ENCODE measurements at places on chromosomes 7 and 10. TPM values are rescaled to one million over a fixed set of nuclear protein-coding genes. Genes with fewer than 3 reads are reported as not detected.

The BAMBI gene
- total RNA-seq, result 14.3 TPM

The PNLIPRP1 gene
- 0.90 TPM for total RNA-seq

The ABCA13 gene
- total RNA-seq, result 0.67 TPM

The PRPS1L1 gene
- total RNA-seq, result not detected

The WNT2 gene
- total RNA-seq, result 0.45 TPM

The PALD1 gene
- total RNA-seq, result 7.6 TPM

The EPO gene
- not detected for total RNA-seq

The STEAP2 gene
- 29.9 TPM for total RNA-seq

The MRM2 gene
- total RNA-seq, result 19.7 TPM

The DPYSL4 gene
- total RNA-seq, result 1.8 TPM

The ASAH2 gene
- total RNA-seq, result 2.4 TPM

The RAMP3 gene
- 49.2 TPM for total RNA-seq

GRCh38 chr10:125233726-125234125, 73.4 kb upstream of the CTBP2 start:
- DNase-seq, result no peak

GRCh38 chr7:117445206-117445605, 17.9 kb upstream of the ASZ1 start:
- no peak for DNase-seq

DNA sequence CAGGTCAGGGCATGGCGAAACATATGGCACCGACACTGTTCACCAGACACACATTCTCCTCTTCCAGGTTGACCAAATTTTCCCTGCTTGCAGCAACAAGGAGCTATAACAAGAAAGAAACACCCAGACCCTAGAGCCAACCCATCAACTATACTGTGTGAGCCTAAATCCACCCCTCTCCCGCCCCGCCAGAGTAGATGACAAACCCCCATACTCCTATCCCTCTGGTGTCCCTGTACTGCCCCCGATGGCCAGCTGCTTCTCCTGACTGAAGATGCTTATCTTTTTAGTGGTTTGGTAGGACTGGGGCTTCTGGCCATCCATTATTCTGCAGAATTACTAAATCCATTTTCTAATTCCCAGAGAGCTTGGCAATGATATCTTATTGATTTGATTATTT, 70.1 kb upstream of the EEPD1 start:
- no peak for DNase-seq

GRCh38 chr7:116052006-116052405, 21.4 kb upstream of the TFEC start:
- DNase-seq, result no peak

DNA sequence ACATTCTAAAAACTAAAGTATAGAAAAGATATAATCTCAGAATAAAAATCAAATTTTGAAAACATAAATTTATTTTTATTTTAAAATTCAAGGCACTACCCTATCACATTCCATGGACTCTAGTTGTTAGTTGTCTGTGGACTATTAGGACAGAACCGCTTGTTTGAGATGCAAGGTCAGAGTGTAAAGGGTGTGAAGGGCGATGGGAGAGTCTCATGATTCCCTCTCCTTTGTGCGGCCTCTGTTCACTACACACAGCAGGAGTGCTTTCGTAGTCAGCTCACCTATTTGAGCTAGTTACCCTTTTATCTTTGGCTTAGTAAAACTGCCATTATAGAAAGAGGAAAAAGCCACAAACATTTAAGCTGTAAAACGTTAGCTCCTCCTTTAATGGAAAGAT, 189.8 kb upstream of the TEX47 start:
- no peak for DNase-seq

DNA sequence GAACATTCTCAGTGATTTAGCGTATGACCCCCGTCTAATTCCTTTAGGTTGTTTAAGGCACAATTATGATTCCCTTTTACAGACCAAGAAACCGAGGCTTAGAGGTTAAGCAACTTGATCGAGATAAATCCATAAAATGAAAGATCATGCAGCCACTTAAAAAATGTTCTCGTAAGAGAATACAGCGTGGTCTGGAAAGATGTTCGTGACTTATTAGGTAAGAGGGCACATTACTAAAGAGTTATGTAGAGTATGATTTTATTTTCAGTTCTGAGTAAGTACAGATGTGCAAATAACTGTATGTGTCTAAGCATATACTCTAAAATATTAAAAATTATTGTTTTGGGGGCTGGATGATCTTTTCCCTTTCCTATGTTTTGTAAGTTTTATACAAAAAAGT, 575.1 kb downstream of the PARD3 start:
- DNase-seq, result no peak

DNA sequence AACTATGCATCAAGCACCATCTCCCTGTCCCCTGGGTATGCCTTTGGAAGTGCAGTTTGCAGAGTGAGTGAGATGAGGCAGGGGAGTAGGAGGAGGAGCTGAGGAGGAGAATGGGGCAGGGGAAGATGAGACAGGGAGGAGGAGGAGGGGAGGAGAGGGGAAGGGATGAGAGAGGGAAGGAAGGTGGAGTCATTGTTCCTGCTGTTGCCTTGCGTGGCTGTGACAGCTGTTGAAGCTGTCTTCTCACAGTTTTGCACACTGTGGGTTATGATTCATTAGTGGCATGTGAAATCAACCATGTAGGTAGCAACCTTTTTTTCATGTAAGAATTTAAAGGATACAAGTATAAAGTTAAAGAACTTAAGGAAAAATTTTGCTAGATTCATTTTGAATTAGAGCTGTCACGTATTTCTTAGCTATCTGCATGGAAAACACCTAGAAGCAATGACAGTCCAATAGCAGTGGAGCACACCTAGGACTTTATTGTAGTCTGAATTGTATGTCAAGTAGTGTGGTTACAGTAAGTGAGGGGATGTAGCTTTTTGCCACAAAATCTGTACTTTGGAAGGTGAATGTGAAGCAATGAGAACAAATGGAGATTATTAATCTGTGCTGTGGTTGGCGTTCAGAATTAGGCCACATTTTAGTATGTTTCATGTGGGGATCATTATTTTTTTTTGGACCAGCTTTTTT, 21.7 kb downstream of the CCM2 start:
- DNase-seq, result peak; percentile 18

DNA sequence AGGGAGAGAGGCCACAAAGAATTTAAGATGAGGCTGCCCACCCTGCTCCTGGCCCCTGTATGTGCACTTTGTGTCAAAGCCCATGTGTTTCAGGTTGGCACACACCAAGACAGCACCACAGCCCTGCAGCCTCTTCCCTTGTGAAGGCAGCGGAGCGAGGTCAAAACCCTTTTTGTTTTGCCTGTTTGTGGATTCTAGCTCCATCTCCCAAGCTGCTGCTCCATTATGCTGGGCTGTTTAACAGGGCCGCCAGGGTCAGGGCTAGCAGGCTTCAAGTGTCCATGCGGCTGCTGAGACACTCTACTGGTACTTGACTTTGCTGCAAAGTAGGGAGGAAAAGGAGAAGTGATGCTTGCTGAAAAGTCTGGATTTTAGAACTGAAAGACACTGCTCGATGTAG, 142.3 kb upstream of the EFCAB10 start:
- DNase-seq, result no peak

- DNase-seq, result no peak
Measured at GRCh38 chr7:40175725-40176510, 41.1 kb downstream of the SUGCT start.

DNA sequence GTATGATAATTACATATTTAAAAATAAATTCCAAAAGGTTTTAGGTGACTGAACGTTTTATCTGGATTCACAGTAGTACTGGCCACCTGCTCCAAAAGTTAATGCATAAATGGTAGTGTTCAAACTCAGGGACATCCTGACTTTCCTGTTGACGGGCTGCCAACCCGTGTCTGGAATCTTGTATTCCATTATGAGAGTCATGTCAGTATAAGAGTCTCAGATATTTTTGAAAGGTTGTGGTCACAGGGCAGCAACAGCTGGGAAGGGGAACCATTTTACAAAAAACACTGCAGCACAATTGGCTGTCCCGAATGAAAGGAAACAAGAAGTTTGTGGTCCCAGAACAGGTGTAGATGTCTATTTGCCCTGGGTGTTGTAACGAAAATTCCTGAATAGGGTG, 2.8 kb downstream of the TDRD1 start:
- no peak for DNase-seq

GRCh38 chr7:112025556-112025955, 180.6 kb downstream of the DOCK4 start:
- no peak for DNase-seq

DNA sequence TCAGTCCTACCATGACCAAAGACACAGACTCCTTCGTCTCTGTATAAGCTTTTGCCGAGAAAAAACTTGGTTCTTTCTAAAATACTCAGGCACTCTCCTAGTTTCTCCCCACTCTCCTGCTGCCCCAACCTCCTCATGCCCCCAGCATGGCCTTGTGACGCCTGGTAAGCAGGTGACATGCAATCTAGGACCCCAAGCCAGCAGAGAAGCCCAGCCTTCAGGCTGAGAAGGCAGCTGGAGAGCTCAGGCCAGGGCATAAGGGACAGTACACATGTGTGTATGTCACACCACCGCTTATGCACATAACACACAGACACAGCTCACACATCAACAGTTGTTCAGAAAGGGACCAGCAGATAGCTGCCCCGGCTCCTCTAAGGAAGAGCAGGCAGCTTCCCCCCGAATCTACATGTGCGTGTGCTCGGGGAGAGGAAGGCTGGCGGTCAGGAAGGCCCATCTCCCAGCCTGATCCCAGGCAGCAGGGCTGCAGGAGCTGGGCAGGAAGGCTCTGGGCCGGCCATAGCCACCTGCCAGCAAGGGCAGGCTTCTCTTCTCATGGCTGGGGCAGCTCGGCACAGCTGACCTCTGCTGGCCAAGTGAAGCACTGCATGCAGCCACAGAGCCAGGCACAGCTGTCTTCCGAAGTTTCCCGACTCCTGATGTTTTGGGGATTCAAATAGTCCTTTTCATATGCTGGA, 8.5 kb downstream of the DDX56 start:
- no peak for DNase-seq

DNA sequence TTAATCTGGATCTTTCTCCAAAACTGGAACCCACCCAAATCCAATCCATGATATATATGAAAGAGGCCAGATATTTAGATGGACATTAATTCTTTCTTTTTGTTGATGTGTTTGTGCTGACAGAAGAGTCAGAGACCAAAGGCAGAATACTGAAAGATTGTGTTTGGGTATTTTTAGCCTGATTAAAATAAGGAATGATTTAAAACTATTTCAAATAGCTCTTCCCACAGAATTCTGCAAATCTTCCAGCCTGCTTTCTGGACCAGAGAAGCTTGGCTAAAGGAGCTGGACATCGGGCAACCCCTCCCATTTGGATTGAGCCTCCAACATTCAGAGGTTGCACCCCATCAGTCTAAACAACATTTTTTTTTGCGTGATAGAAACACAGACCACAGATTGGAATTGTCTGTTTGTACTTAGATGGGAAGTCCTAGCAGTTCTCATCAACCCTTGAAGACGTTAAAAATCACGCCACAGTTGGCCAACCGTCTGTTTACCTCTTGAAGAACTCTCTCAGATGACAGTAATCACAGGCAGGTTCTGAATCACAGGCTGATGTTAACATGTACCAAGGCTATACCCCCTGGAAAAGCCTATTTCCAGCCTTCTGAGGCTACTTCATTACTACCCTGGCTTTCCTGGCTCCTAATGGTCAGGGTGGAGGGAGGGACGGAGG, 155.2 kb upstream of the NRP1 start:
- DNase-seq, result no peak

GRCh38 chr10:88456730-88457129, 126.4 kb downstream of the RNLS start:
- no peak for DNase-seq

DNA sequence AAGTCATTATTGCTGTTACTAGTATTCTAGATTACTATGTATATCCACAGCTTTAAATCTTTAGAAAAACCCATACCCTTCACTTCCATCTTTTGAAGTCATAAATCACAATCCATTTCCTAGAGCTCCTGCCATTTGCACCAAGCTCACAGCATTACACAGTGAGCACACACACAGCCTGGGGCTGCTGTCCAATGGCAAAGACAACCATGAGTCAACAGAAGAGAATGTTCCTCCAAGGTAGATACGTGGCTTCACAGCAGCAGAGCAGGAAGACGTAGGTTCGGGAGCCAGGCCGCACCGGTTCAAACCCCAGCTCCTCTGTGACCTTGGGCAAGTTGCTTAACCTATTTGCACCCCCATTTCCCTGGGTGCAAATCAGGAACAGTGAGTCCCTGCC, 234.6 kb downstream of the DIP2C start:
- no peak for DNase-seq

DNA sequence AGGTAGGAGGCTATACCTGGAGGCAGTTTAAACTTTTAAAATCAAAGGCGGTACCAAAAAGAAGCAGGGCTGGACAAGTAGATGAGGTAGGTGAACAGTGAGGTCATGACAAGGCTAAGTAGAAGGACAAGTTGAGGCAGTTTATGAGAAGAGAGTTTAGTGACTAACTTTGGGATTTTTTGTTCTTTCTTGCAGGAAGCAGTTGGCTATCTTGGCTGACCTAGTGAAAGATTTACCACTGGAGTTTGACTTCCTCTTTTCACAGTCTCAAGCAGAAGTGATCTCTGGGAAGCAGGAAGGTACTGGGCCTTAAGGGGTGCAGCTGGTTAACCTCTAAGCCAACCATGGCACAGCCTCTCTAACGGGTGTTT, 26.3 kb downstream of the ENTPD7 start:
- DNase-seq, result no peak

- DNase-seq, result no peak
Measured at GRCh38 chr7:19560111-19560883, 148.5 kb downstream of the POLR1F start.

DNA sequence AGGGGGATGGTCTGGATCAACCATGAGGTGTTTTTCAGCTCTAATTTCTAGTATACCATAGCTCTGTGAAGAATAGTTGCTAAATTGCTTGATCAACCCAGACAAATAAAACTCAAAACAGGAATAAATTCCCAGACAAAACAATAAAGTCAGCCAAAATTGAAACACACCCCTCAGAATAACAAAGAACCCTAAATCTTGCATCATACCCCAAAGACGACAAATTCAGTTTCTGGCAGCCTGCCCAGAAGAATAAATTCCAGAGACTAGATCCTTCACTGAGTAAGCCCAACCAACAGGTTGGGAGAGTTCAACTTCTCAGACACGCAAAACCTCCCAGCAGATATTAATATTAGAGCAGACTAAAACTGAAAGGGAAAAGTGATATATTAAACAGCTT, 11.2 kb upstream of the SEM1 start:
- DNase-seq, result no peak

- DNase-seq, result no peak
Measured at GRCh38 chr7:115779561-115779960, 251.0 kb downstream of the TFEC start.

- DNase-seq, result no peak
Measured at GRCh38 chr7:106304568-106304967, 19.8 kb upstream of the NAMPT start.

DNA sequence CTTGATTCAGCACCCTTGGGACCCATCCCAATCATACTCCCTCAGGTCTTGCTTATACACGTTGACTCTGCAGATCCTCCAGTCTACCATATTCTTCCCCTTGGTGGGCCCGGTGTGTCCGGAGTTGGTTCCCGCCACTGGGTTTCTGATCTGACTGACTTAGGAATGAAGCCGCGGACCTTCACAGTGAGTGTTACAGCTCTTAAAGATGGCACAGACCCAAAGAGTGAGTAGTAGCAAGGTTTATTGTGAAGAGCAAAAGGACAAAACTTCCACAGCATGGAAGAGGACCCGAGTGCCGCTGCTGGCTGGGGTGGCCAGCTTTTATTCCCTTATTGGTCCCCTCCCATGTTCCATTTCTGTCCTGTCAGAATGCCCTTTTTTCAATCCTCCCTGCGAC, 5.9 kb upstream of the GDF10 start:
- peak; percentile 26 for DNase-seq
